ENCODE measurements at places on chromosomes 16 and 17.

DNA sequence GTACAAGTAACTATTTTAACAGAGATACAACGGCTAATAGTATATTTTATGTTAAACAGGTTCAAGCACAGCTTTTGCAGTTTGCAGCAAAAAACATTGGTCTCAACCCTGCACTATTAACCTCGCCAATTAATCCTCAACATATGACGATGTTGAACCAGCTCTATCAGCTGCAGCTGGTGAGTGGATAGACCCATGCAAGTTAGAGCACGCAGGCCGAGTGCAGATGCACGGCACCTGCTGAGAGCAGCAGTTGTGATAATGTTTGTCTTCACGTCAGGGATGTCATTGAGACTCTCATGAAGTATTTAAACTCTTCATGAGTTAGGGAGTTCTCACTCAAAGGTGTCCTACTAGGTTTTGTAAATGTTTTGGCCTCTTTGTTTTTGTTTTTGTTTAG, 45.6 kb downstream of the TMC6 start:
- no peak for DNase-seq

DNA sequence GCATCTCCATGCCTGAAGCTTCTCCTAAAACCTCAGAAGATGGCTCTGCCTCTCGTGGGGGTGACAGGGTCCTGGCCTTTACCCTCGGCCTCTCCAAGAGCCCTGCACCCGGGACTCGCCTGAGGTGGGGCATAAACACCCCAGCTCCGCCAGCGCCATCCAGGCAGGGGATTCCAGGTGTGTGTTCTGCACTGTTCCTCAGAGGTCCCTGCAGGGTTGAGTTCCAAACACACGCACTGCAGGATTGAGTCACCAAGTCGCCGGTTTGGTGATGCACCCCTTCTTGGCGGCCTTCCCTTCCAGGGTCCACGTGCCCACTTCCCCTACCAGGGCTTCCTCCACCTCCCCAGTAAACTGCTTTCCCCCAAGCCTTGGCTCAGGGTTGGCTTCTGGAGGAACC, 40.0 kb upstream of the RBFOX3 start:
- no peak for DNase-seq

- peak; percentile 43 for DNase-seq
Measured at GRCh38 chr16:31149894-31150890, at the start of gene PRSS36. Gene PRSS36 (minus strand): TSS chr16:31150066. CDS start chr16:31150035, 31 bp downstream.

DNA sequence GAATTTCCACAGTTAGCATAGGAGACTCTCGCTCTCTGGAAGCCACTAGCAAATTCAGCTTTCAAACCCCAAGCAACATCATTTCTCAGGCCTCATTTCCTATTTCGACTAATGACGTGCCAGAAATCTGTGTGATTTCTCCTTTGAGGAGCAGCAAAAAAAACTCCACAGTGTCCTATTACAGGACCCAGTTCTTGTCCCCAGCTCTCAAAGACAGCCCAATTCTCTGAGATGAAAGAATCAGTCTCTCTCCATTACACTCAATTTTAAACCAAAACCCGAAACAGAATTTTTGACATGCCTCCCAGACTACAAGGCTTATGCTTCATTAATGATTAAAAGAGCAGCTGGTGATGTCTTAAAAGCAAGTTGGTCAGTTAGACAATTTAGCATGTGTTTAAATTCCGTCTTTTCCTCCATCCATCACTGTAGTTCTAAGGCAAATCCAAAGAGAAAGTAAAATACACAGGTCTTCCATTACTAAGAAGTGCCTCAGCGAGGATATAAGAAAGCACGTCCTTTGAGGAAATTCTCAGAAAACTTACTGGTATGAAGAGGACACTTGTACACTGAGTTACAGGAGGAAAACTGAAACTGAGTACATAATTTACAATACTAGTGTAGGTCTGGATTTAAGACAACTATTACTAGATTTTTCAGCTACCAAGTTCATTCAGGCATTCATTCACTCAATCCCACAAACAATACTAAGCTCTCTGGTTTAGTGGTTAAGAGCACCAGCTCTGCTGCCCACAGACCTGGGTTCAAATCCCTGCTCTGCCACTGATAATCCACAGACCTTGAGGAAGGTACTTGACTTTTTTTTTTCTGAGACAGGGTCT, 12.5 kb downstream of the TOM1L2 start:
- peak; percentile 61 for DNase-seq

- DNase-seq: no peak
Measured at GRCh38 chr16:86630471-86630870, 52.1 kb downstream of the FOXL1 start.

- DNase-seq: no peak
Measured at GRCh38 chr17:42997390-42997983, 732 bp upstream of the RPL27 start.

- DNase-seq: no peak
Measured at GRCh38 chr16:4536391-4537106, 2.0 kb downstream of the CDIP1 start.

- no peak for DNase-seq
Measured at GRCh38 chr16:54506741-54507500, 220.3 kb upstream of the IRX3 start.

DNA sequence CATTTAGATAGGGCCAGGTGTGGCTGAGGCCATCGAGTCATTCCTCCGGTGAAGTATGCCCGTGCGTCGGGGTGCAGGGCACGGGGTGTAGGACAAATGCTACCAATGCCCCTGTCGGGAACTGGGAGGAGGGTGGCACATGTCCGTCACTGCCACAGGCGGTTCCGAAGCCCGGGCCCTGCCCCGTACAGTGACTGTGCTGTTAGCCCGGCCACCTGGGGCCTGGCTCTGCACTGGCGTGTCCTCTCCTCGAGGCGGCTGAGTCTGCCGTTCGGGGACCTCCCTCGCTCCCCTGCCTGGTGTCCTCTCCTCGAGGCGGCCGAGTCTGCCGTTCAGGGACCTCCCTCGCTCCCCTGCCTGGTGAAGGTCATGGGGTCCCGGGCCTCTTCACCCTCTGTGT, 7.0 kb upstream of the ZFPM1 start:
- no peak for DNase-seq

- no peak for DNase-seq
Measured at GRCh38 chr17:44177640-44178039, 7.1 kb downstream of the ASB16 start.

GRCh38 chr16:57007530-57007929, 18.2 kb downstream of the NLRC5 start:
- no peak for DNase-seq

DNA sequence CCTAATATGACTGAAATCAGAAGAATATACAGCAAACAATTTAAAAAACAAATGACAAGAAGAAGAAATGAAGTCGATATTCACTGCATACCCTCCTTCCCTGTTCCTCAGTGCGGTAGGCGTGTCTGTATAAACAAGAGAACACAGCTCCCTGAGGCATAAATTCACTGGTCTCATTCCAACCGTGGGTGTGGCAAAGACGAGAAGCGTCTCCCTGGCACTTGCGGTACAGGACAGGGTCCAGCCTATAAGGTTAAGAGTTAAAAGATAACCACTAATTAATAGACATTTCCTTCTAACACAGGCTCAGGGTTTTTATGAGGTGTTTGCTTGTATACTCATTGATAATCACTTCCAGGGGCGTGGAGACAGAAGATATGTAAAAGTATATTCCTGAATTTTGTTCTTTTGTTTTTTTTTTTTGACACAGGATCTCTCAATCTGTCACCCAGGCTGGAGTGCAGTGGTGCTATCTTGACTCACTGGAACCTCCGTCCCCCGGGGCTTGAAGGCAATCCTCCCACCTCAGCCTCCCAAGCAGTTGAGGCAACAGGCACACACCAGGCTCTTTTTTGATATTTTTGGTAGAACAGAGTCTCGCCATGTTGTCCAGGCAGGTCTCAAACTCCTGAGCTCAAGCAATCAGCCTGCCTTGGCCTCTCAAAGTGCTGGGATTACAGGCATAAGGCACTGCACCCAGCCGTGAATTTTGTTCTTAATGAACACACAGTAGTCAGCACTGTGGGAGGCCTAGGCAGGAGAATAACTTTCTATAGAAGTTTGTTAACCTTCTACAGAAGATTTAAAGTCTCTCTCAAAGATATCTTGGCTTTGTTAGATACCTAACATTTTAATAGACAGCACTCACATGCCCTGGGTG, 59.1 kb upstream of the CLEC18B start:
- DNase-seq: no peak

DNA sequence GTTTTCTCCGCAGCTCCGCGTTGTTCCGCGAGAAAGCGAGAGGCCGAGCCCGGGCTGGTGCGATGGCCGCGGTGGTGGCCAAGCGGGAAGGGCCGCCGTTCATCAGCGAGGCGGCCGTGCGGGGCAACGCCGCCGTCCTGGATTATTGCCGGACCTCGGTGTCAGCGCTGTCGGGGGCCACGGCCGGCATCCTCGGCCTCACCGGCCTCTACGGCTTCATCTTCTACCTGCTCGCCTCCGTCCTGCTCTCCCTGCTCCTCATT, 404 bp downstream of the EMC6 start:
- DNase-seq: no peak

DNA sequence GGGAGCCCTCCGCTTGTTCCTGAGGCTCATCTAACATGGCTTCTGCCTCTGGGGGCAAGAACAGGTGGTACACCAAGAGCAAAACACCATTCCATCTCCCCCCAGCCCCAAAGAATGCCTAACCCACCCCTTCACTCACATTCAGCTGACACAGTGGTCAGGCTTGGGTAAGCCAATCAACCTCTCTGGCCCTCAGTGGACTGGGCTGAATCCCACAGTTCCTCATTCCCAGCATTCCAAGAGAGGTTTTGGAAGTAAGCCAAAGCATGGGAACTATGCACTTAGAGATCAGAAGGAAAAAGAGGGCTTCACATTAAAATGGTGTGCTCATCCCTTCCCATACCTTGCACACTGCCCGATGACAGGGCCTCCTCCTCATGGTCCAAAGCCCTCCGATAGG, 7.8 kb downstream of the PIGS start:
- DNase-seq: no peak

DNA sequence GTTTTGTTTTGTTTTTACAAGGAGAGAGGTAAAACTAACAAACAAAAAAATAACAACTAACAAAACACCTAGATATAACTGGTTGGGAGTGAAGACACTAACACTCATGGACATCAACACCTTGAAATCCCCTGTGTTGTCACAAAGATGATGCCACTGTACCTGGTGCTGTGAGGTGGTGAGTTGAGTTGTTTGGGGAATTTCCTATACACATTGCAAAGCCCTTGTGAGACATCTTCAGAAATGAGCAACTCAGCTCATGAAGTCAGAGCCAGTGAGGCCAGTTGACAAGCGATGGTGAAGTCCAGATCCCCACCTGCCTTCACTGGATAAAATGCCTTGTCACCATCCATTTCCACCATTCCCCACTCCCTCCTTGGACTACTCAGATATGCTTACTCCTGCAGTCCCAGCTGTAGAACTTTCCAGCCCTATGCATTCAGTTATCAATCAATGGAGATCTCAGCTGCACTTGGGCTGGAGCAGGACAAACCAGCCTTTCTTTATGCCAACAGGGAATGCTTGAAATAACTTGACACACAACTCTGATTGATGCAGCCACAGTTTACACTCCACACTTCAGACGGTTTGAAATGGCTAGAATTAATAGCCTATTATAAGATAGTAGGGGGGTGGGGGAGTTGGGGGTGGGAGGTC, 22.2 kb downstream of the ANKFN1 start:
- DNase-seq: no peak

DNA sequence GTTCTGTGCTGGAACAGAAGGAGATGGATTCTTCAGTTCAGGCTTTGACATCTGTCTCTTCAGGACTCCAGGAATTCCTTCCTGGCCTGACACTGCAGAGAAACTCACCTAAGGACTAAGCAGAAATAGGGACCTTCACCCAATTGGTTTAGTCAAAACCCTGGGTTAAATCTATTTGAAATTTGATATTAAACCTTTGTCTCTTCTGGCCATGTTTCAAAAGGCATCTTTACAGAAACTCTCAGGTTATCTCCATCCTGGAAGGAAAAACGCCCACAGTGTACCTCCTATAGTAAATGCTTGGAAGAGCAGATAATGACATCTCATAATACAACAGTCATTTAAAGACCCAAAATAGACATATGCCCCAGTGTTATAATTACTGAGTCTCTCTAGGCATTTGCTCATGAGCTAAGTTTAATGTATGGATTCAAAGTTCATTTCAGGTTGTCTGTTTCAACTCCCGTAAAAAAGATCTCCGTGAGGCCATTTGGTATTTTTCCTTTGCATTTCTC, 5.6 kb upstream of the HOXB4 start:
- no peak for DNase-seq

DNA sequence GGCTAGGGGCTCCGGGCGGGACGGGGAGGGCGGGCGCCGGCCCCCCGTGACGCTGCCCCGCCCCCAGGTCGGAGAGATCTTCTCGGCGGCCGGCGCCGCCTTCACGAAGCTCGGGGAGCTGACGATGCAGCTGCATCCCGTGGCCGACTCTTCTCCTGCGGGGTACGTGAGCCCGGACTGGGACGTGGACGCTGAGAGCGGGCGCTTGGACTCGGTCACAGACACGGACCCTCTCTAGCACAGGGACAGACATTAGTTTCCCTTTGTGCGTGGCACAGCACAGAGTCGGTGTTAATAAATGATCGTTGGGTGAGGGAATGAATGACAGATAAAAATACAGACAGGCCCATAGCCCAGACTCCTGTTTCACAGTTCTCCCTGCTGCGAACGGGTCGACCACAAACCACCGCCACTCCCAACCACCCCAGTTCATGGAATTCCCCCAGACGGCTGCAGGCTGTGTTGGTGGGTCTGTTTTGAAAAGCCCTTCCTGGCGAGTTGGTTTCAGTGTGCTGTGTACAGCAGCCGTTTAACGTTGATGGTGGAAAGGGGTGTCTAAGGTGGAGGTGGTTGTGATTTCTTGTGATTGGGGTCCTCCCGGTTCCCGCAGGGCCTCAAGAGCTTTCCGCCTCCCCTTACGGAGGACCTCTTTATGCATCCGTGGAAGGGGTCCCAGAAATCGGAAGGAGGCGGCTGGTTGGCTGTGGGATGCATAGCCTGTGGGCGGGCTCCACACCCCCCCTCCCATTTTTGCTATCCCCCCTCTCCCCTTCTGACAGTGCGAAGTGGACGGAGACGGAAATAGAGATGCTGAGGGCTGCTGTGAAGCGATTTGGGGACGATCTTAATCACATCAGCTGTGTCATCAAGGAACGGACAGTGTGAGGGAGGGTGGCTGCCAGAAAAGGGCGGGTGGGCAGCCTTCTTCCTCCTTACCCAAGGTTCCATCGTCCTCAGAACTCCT, 2.9 kb downstream of the RNASEK start:
- peak; percentile 76 for DNase-seq

DNA sequence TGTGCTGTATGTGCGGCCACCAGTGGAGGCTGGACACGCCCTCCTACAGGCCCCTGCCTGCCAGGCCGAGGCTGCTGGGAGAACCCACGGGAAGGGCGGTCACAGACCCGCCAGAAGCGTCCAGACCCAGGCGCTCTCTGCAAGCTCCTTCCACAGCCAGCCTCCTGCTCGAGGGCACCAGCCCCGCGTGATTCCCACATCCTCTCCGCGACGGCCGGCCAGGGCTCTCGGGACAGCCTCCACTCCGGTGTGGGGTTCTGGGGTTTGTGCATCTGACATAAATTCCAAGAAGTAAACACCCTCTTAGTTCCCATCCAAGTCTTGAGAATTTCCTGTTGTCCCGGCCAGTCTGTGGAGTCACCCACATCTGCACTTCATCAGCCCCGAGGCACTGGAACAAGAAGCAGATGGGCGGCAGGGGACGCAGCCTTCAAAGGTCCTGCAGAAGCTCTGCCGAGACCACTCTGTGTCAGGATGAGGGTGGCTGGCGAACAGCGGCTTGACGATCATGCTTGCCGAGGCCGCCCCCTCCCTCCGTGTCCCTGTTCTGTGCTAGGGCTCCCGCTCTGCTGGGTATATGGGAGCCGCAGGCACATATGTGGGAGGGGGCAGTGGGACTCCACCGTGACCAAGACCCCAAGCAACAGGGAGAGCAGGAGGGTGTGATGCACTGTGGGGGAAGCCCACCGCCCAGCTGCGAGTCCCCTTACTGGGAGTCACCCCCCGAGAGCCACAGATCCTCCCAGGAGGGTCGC, 2.4 kb upstream of the TMEM204 start:
- no peak for DNase-seq
